Activated naive CD4-positive, alpha-beta T cell treated with anti-CD3 and anti-CD28 coated beads for 36 hours (primary cell): ENCODE measurements at places on chromosomes 7 and 10. TPM values are rescaled to one million over a fixed set of nuclear protein-coding genes. Genes with fewer than 3 reads are reported as not detected.

ENKUR gene
- total RNA-seq, result not detected

PLXNA4 gene
- total RNA-seq, result 0.02 TPM

ADD3 gene
- total RNA-seq, result 85.8 TPM

CCDC172 gene
- total RNA-seq, result not detected

LRRC4 gene
- total RNA-seq, result 0.74 TPM

CLRN3 gene
- not detected for total RNA-seq

MICALL2 gene
- total RNA-seq, result 3.7 TPM

GRCh38 chr10:101629837-101630632, 41.9 kb downstream of the DPCD start:
- no peaks in the 10 kb centered on the region for H3K27me3 ChIP-seq
- H3K4me1 ChIP-seq, result peaks cover 2% of the 10 kb centered on the region
- no peak for DNase-seq
- H3K36me3 ChIP-seq, result peaks cover 2% of the 10 kb centered on the region

DNA sequence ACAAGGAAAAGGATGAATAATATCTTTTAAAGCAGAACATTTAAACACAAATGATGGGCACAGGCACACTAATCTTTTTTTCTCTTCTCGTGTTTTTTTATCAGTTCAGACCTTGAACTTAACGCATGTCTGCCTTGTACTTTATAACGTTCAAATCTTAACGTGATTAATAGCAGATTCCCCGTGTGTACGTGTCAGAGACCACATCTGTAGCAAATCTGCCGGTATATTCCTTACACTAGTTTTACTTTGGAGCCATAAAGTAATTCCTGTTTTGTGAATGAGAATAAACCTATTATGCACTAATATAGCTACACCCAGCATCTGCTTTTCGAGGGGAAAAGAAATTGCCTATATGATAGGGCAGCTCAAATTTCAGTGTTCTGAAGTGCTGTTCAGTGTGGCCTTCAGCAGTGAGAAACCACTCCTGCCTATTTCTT, 166.0 kb upstream of the TCF7L2 start:
- no peak overlapping the region for H3K27ac ChIP-seq
- H3K36me3 ChIP-seq, result peaks cover 17% of the 10 kb centered on the region
- DNase-seq, result no peak
- H3K27me3 ChIP-seq, result no peaks in the 10 kb centered on the region

GRCh38 chr7:1671594-1672451, 1.7 kb downstream of the ELFN1 start:
- no peak overlapping the region for H3K4me3 ChIP-seq
- no peak overlapping the region for H3K27ac ChIP-seq
- no peak for DNase-seq
- H3K4me1 ChIP-seq, result peaks cover 13% of the 10 kb centered on the region
- H3K27me3 ChIP-seq, result peaks cover 32% of the 10 kb centered on the region

DNA sequence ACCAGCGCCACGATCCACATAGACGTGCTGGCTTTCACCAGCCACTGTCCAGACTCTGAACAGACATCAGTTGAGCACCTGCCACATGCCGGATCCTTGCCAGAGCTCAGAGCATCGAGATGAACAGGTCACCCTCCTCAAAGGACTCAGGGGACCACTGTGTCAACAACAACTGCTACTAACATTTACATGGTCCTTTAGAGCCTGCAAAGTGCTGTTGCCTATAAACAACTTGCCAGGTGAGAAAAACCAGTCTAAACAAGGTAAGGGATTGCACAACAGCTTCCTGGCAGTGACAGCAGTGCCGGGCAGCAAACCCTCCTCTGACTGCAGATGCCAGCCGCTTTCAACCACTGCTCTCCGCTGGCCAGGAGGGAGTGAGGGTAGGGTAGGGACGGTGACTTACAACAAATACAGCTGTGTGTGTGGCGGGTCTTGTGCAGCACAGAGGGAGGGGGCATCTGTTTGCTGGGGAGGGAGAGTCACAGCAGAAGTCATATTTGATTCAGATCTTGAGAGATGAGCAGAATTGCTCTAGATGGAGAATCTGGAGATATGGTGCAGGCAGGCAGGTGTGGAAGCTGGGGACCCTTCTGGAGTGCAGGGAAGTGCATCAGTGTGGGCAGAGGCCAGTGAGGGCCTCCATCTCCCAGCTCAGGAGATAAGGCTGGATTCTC, 32.8 kb upstream of the RHEB start:
- H3K4me1 ChIP-seq, result peaks cover 4% of the 10 kb centered on the region
- no peak overlapping the region for H3K27ac ChIP-seq
- no peak overlapping the region for H3K4me3 ChIP-seq
- peaks cover 2% of the 10 kb centered on the region for H3K27me3 ChIP-seq

DNA sequence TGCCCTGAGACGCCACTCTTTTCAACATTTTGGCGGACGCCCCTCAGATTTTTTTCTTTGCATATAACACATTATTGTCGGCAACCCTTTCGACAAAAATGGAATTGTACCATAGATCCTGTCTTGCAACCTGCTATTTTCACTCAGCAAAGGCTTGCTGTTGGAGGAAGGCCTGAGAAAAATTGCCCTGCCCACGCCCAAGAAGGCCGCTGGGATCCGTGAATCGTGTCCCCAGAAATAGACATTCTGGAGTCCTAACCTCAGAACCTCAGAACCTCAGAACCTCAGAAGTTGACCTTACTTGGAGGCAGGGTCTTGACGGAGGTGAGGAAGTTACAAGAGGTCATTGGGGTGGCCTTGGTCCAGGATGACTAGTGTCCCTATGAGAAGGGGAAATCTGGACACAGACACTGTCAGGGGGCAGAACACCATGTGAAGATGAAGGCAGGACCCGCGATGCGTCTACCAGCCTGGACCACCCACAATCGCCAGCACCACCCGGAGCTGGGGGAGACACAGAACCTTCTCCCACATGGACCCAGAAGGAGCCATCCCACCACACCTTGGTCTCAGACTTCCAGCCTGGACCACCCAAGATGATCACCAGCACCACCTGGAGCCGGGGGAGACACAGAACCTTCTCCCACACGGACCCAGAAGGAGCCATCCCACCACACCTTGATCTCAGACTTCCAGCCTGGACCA, 19.1 kb upstream of the DNAAF5 start:
- no peak for DNase-seq
- H3K4me3 ChIP-seq, result no peak overlapping the region
- peaks cover 8% of the 10 kb centered on the region for H3K4me1 ChIP-seq
- H3K27ac ChIP-seq, result no peak overlapping the region
- H3K27me3 ChIP-seq, result no peaks in the 10 kb centered on the region

- peaks cover 1% of the 10 kb centered on the region for H3K36me3 ChIP-seq
- DNase-seq, result peak; percentile 55
- peak overlapping the region; percentile 74 for H3K4me3 ChIP-seq
- peaks cover 50% of the 10 kb centered on the region for H3K4me1 ChIP-seq
Measured at GRCh38 chr10:15169555-15170401, 1.3 kb upstream of the NMT2 start.

GRCh38 chr7:149161241-149161848, 14.1 kb downstream of the ZNF398 start:
- no peak overlapping the region for H3K4me3 ChIP-seq
- H3K27me3 ChIP-seq, result no peaks in the 10 kb centered on the region
- H3K36me3 ChIP-seq, result peaks cover 20% of the 10 kb centered on the region
- peak; percentile 31 for DNase-seq
- H3K27ac ChIP-seq, result peak overlapping the region; percentile 78

- H3K27ac ChIP-seq, result peak overlapping the region; percentile 98
- H3K36me3 ChIP-seq, result peaks cover 64% of the 10 kb centered on the region
- H3K27me3 ChIP-seq, result no peaks in the 10 kb centered on the region
- H3K4me3 ChIP-seq, result peak overlapping the region; percentile 92
- DNase-seq, result no peak
- peaks cover 52% of the 10 kb centered on the region for H3K4me1 ChIP-seq
Measured at GRCh38 chr7:106282390-106282789, 2.4 kb downstream of the NAMPT start.

GRCh38 chr7:149764481-149765398, 8.6 kb downstream of the ZNF467 start:
- H3K4me1 ChIP-seq, result no peaks in the 10 kb centered on the region
- H3K4me3 ChIP-seq, result no peak overlapping the region
- peaks cover 7% of the 10 kb centered on the region for H3K36me3 ChIP-seq
- no peaks in the 10 kb centered on the region for H3K27me3 ChIP-seq

GRCh38 chr7:57367171-57367570, 82.8 kb upstream of the ZNF716 start:
- H3K36me3 ChIP-seq, result peaks cover 7% of the 10 kb centered on the region
- no peaks in the 10 kb centered on the region for H3K4me1 ChIP-seq
- H3K4me3 ChIP-seq, result no peak overlapping the region
